ENCODE measurements at places on chromosomes 4 and X.

GRCh38 chr4:82500435-82501153 is 61.2 kb downstream of the TMEM150C start:
- DNase-seq, result no peak

DNA sequence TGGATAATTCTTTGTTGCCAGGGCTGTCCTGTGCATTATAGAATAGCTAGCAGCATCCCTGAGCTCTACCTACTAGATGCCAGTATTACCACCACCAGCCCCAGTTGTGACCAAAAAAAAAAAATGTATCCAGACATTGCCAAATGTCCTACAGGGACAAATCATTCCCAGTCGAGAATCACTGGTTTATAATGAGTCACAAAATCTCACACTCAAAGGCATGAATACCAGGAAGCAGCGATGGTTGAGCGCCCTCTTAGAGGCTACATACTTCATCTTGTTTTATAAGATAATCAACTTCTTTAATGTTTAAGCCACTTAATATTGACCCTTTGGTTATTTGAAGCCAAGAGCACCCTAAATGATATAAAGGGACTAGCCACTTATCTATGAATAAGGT is 297.3 kb downstream of the DHX15 start:
- no peak for DNase-seq

DNA sequence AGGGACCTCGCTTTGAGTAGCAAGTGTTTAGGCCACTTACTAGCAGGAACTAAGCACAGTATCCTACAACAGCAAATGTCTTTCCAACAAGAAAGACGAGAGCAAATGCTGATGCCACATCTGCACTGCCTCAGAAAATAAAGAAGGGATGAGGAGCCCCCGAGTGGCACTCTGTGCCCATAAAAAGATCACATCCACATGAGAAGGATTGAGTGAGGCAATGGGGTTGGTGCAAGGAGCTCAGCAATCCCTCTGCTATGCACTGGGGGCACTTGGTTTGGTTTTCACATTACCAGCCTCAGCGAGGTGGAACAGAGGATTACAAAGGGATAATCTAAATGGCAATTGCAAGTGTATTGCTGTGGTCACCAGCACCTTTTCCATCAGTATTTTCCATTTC is 252.8 kb upstream of the SLC7A11 start:
- no peak for DNase-seq

- no peak for DNase-seq
These were observed 8.7 kb downstream of the LIMCH1 start for GRCh38 chr4:41546638-41547037.

- DNase-seq, result no peak
These were observed 650.0 kb upstream of the HTR2C start for GRCh38 chrX:113933931-113934330.

GRCh38 chr4:24164054-24164693 is 274.3 kb upstream of the PPARGC1A start:
- DNase-seq, result no peak

GRCh38 chrX:153681175-153681574 is 6.6 kb upstream of the SLC6A8 start:
- no peak for DNase-seq

- DNase-seq, result no peak
These were observed 24.6 kb upstream of the BCLAF3 start for GRCh38 chrX:20015422-20015821.

GRCh38 chrX:15437724-15438123 is 53.5 kb upstream of the VEGFD start:
- DNase-seq, result no peak

- no peak for DNase-seq
These were observed 1963.1 kb upstream of the TENM3 start for GRCh38 chr4:180280076-180280475.

DNA sequence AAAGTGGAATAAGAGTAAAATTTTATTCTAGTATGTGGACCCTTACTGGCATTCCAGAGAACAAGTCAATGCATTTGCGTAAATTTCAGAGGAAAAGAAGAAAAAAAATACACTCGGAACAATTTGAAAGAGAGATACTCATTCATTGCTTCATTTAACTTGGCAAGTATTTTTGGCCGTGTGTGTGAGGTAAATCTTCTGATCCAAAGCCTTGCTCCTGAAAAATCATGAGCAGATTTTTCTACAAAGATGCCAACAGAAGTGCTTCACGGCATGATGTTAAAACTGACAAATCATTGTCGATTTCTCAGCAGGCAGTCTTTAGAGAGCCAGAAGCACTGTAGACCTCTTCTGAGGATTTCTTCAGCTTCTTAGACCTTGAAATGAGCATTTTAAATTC is 194.0 kb downstream of the COX18 start:
- no peak for DNase-seq

- DNase-seq, result no peak
These were observed 801.8 kb downstream of the STIM2 start for GRCh38 chr4:27662426-27662825.

DNA sequence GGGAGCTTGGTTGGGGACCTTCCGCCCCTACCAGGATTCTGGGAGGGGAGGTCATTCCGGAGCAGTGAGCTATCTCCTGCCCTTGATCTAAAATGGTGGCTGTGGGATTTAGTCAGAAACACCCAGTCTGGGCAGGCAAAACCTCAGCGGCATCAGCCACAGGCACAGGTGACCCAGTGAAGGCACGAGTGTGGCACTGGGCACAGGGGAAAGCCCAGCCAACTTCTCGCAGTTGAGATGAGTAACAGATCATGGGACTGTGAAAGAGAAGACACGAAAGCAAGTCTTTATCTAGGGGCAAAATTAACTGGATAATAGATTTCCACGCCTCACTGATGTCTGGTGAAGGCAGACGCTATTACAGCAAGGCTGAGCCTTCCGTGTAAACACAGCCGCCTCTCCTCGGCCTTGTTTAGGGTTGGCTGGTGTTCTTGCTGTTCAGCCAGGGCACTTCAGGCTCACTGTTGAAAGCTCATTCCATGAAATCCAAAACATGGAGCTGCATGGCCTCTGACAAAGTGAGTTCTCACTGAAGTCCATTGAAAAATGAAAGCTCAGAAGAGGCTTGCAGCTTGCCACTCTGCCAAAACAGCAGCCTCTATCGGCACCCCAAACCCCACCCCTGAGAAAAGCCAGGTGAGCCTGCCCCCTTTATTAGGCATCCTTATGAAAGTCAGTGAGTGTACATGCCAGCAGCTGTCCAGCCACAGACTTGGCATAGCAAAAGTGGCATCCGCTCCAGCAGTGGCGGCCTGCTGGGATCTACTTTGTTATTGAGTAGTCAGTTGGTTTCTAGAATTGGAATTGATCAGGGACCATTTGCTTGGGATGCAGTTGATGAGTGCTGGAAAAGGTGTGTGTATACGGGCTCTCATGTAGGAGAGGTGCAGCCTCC is 102.3 kb upstream of the MTM1 start:
- DNase-seq, result no peak

DNA sequence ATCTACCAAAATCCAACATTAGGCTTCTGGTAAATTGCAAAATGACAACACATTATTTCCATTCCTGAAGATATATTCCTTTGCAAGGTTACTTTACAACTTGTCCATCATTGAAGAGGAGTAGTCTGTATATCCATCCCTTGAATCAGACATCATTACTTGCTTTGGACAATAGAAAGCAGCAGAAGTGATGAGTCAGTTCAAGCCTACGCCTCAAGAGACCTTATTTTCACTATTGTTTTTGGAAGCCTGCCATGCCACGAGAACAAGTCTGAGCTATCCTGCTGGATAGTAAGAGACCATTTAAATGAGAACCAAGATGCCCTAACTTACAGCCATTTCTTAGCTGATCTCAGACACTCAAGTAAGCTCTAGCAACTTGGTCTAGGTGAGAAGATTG is 246.0 kb upstream of the HHIP start:
- no peak for DNase-seq

GRCh38 chr4:687971-688853 is 739 bp downstream of the SLC49A3 start:
- DNase-seq, result no peak

DNA sequence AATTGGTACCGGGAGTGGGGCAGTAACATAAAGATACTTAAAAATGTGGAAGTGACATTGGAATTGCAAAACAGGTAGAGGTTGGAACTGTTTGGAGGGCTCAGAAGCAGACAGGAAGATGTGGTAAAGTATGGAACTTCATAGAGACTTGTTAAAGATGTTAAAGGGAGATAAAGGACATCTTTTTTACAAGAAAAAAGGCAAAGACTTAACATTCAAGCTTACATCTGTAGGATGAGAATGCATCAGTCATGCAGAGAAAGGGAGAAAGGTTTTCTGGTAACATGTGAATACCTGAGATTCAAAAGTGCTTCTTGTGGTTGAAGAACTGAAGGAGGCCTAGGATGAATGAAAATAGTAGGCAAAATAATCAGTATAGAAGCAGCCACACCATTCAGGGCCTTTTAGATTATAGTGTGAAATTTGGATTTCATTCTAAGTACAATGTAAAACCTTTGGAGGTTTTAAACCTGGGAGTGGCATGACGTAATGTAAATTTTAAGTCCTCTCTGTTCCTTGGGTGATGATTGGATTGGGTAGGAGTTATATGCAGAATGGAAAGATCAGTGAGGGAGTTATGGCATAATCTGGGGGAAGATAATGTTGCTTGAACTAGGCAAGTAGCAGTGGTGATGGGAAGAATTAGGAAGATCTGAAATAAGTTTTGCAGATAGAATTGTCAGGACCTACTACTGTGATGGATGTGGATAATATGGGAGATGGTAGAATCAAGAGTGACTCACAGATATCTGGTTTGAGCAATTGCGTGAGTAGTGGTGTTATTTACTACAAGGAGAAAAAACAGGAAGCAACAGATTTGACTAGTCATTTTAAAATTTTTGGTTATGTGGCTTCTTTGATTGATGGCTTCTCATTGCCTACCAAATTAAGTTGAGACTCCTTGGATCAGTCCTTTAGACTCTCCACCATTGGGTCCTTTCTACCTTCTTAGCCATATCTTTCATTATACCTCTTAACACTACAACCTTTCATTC is 138.7 kb downstream of the VSIG4 start:
- no peak for DNase-seq

- no peak for DNase-seq
These were observed 38.6 kb upstream of the TMEM184C start for GRCh38 chr4:147578593-147578992.

DNA sequence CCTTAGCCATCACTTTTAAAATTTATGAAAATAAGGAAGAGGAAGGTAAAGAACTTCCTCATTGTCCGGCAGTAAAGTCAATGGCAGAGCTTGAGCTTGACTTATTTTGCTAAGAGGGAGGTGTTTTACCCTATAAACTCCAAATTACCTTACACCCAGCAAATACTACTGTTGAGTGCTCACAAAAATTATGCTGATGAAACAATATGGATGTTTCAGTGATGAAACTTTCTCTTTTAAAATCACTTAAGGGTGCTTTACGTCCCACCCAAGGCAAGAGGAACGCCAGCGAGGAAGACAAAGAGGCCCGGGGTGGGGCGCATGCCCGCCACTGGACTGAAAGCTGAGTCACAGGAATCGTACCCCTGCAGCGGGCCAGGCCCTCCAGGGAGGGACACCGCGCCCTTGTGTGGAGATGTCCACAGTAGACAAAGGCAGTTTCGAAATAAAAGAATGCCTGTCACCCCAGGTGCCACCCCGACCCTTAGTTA is 560 bp upstream of the TMSB4X start:
- DNase-seq, result no peak

DNA sequence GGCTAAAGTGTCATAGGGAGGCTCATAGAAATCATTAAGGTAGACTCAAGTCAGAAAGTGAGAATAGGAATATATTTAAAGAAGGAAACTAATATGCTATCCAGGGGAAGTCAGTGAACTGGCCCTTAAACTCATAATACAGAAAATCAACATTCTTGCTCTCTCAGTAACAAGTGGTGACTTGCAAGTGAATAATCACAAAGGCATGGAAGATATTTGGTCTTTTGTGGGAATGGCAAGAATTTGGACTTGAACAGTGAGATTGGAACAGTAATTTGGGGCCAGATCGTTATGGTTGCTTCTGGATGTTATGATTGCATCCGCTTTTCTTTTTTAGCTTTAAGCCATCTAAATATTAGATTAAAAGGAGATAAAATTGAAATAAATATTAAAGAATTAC is 103.8 kb downstream of the TBC1D19 start:
- DNase-seq, result no peak

DNA sequence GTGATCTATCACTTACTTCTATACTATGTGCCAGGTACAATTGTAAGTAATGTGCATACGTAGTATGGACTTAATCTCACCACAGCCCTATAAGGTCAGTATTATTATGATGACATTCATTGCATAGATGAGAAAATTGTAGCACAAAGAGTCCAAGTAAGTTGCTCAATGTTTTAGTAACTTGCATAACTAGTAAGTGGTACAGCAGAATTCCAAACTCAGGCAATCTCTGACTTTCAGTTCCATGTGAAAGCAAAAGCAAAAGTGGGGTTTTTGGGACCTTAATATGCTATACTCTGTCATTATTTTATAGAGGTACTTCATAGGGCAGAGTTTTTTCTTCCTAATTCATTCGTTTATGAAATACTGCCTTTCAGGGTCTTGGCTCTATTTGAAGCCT is 188.8 kb upstream of the VEGFC start:
- DNase-seq, result no peak

- no peak for DNase-seq
These were observed 20.9 kb upstream of the XPNPEP2 start for GRCh38 chrX:129717892-129718291.

DNA sequence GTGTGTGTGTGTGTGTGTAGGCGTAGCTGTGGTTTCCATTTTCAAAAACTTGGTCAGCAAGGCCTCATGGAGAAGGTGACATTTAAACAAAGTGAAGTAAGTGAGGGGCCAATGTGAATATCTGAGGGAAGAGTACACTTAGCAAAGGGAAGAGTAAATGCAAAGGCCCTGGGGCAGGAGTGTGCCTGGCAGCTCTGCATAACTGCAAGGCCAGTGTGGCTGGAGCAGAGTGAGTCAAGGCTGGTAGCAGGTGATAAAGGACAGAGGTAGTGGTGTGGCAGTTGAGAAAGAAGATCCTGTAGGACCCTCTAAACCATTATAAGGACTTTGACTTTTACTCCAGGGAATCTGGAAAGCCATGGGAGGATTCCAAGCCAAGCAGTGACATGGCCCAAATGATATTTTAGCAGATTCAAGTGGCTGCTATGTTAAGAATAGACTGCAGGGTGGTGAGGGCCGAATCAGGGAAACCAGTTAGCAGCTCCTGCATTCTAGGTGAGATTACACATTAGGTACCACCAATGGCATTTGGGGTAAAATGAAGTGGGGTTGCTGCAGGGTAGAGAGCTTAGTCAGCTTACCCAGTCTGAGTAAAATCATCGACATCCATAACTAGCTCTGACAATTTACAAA is 5.9 kb upstream of the TBC1D1 start:
- DNase-seq, result no peak

- DNase-seq, result no peak
These were observed 107.0 kb downstream of the OR13H1 start for GRCh38 chrX:131650637-131651410.

- DNase-seq, result no peak
These were observed 16.1 kb upstream of the KLB start for GRCh38 chr4:39390603-39391002.

DNA sequence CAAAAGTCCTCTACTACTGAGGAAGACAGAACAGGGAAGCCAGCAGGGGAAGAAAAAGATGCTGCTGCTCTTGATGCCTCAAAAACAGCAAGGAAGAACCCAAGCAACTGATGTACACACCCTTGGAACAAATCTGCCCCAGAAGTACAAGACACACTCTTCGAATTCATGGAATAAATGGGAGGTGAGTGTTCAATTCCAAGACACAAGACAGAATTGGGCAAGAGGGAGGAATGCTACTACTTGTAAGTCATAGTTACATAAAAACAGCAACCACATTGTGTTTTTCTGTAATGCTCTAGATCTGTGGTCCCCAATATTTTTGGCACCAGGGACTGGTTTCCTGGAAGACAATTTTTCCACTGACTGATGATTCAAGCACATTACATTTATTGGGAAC is 58.0 kb upstream of the H2AZ1 start:
- no peak for DNase-seq

Measured in GM12892 (cell line).